Mucosa of gallbladder (tissue), 1 donor: ENCODE measurements at places on chromosomes 6 and 20. TPM values are rescaled to one million over a fixed set of nuclear protein-coding genes. Genes with fewer than 3 reads are reported as not detected.

Gene HACE1
- total RNA-seq, result 9.5 TPM

Gene STMN3
- total RNA-seq, result 11.1 TPM

Gene SULF2
- total RNA-seq, result 74.8 TPM

Gene TULP4
- total RNA-seq, result 93.0 TPM

Gene SNAI1
- 3.2 TPM for total RNA-seq

Gene HSPA12B
- 5.4 TPM for total RNA-seq

Gene BANF2
- total RNA-seq, result not detected

Gene OR2B6
- total RNA-seq, result not detected

Gene TGM2
- 389 TPM for total RNA-seq

Gene RAET1G
- total RNA-seq, result 0.52 TPM

Gene RNF144B
- 33.9 TPM for total RNA-seq

Gene HBS1L
- 46.8 TPM for total RNA-seq

Gene TMC2
- total RNA-seq, result 0.12 TPM

Gene GUCA1A
- not detected for total RNA-seq

Gene C6orf58
- not detected for total RNA-seq

Gene SLC17A5
- 22.1 TPM for total RNA-seq

Gene SIRPD
- 0.40 TPM for total RNA-seq

Gene AIF1
- 26.8 TPM for total RNA-seq

Gene TFAP2A
- total RNA-seq, result 0.89 TPM

Gene CHRNA4
- not detected for total RNA-seq

Gene TASP1
- 11.8 TPM for total RNA-seq

Gene NOX3
- total RNA-seq, result not detected

Gene NFKBIE
- total RNA-seq, result 10.9 TPM

Gene ERVFRD-1
- 0.40 TPM for total RNA-seq

Gene DOK5
- 15.5 TPM for total RNA-seq

Gene BPIFA3
- total RNA-seq, result not detected

Gene CALHM5
- total RNA-seq, result 1.8 TPM

Gene LY86
- total RNA-seq, result 7.0 TPM

Gene PPP1R3G
- total RNA-seq, result 2.8 TPM

Gene F13A1
- total RNA-seq, result 55.1 TPM

Gene RPL7L1
- 61.1 TPM for total RNA-seq

Gene OVOL2
- 11.1 TPM for total RNA-seq

Gene C2
- 14.8 TPM for total RNA-seq

Gene HDGFL1
- total RNA-seq, result not detected

Gene PRDM1
- 16.9 TPM for total RNA-seq

Gene MCCD1
- total RNA-seq, result not detected

Gene EMILIN3
- total RNA-seq, result 0.63 TPM

Gene TRMT6
- 6.0 TPM for total RNA-seq

Gene RIPK1
- total RNA-seq, result 26.3 TPM

Gene IL17F
- total RNA-seq, result not detected

Gene SLCO4A1
- total RNA-seq, result 5.9 TPM

Gene FKBP1C
- total RNA-seq, result 1.1 TPM

Gene SLC22A2
- 1.4 TPM for total RNA-seq

Gene CCR6
- 1.3 TPM for total RNA-seq

Gene SLPI
- 548 TPM for total RNA-seq

Gene TP53TG5
- not detected for total RNA-seq

Gene GDAP1L1
- total RNA-seq, result not detected

Gene TMEM244
- total RNA-seq, result not detected

Gene BMP5
- 2.4 TPM for total RNA-seq

Gene FOXA2
- 35.6 TPM for total RNA-seq

Gene CGA
- not detected for total RNA-seq

Gene PRDM13
- not detected for total RNA-seq

Gene C20orf202
- 0.66 TPM for total RNA-seq

Gene ZBTB24
- total RNA-seq, result 5.3 TPM

Gene UBD
- not detected for total RNA-seq
